Stimulated activated CD4-positive, alpha-beta T cell treated with anti-CD3 and anti-CD28 coated beads, Interleukin-12 subunit alpha, Interleukin-12 subunit beta, amount 100 ng/mL, for 4 hours (primary cell): ENCODE measurements at places on chromosomes 12 and 14.

DNA sequence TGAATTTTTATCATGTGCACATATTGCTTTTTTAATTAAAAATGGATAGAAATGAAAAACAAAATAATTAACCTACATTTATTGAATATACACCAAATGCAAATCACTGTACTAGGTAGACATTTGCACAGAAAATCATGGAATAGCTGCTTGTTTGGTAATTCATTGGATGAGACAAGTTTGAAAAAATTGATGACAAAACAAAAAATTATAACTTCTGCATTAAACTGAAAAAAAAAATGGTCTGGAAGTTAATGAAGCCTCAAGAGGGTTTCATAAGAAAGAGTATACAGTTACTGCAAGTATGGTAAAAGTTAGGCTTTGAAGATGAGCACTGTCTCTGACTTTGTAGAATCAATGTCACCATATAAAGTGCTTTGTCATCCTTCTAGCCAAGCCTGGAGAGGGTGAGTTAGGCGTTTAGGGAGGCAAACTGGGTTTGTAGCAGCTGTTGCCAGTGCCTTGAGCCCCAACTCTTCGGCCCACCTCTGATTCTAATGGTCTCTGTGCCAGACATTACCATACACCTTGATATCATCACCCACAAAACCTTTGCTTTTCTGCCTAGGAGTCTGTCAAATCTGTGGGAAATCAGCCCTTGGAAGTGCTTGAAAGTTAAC lies 291.1 kb upstream of the CLEC14A start:
- DNase-seq = no peak

DNA sequence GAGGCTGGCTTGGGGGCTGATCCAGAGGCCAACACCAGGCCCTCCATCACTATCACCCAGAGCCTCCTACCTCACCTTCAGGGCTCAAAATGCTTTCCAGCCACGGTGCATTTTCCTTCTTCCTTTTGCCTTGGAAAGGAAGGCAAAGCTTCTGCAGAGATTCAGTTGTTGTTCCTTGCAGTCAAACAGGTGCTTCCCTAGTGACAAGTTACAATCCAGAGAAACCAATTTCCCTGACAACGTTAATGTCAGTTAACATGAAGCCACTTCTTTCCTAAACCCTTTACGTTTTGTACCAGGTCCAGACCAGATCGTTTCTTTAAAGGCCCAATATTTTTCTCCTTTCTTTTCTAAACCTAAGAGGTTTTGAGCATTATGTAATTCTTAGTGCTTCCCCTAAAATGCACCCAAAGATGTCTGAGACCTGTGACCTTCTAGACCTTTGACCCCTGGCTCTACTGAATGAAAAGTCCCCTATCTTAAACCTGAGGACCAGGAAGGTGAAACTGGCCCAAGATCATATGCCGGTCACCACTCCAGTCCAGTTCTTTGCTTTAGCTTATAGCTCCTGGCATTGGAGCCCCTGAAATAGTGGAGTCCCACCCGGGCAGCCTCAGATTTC lies 211.5 kb downstream of the SLC41A2 start:
- no peak for DNase-seq

- no peak for DNase-seq
Measured at GRCh38 chr12:130815028-130815741, 23.9 kb downstream of the STX2 start.

GRCh38 chr12:66127650-66128049 lies 2.9 kb downstream of the LLPH start:
- no peak for DNase-seq

DNA sequence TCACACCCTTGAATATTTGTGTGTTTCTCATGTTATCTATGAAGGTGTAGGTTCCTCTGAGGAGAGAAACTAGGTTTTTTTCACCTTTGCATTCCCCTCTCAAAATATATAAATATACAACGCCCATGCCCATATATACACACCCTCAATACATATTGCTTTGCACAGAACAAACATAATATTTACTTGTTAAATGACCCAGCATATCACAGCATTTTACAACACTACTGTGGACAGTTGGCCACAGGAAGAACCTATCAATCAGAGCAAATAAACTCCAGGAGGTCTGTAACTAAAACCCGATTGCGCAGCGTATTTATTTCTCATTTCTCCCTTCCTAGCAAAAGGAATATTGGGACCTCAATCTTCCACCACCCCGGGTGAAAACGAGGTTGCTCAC lies 196.0 kb downstream of the SLC5A8 start:
- DNase-seq = no peak

DNA sequence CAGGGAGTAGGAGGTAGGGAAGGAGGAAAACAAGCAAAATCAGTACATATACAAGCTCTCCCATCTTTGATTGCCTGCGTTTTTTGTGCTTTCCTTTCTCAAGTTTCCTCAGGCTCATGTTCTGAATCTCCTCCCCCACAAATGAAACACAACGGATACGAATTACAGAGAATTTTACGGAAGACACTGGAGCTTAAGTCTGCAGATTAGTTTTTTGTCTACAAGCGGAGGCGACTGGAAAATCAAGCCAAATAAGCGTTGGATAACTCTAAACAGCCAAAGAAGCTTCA lies 612 bp downstream of the WBP11 start:
- no peak for DNase-seq

- DNase-seq = no peak
Measured at GRCh38 chr14:24565766-24566165, 10.3 kb downstream of the CTSG start.

DNA sequence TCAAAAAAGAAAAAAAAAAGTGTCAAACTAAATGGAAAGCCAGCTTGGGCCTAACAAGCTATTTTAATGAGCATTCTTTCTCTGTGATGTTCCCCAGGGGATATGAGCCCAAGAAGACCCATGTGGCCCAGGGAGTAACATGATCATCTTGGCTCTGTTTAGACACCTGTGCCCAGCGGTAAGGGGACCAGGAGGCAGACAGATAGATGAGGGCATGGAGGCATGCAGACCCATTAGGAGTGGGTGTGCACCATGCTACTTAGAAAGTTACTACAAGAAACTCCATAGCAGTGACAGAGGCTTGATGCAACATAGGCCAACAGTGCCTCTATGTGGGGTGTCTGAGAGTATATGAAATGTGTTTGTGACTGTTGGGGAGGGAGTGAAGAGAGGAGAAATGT lies 3.1 kb upstream of the CREBL2 start:
- DNase-seq = no peak

DNA sequence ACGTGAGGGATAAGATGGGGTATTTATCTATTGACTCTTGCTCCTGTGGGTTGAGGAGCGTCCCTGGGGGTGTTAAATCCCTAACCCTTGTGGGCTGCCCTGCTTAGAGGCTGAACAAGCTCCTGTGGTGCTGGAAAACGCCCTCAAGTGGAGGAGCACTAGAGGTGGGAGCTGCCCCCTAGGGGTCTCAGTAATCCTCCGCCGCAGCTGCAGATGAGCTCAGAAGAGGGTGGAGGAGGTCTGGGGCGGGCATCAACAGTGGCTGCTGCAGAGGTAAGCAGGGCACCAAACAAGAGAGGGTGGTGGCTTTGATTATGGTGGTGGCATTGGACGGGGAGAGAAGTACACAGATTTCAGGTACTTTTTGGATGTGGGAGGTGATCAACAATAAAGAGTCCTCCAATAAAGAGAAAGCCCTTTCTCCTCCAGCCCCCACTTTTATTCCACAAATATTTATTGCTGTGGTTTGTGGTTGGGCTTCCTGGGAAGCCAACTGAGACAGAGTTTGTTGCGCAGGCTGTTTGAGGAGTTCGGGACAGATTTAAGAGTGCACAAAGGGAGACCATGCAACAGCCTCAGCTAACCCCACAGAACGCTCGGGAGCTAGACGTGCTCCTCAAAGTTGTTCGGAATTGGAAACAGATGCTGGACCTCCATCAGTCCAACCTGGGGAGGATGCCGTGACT lies 179.9 kb downstream of the ADCK1 start:
- no peak for DNase-seq

DNA sequence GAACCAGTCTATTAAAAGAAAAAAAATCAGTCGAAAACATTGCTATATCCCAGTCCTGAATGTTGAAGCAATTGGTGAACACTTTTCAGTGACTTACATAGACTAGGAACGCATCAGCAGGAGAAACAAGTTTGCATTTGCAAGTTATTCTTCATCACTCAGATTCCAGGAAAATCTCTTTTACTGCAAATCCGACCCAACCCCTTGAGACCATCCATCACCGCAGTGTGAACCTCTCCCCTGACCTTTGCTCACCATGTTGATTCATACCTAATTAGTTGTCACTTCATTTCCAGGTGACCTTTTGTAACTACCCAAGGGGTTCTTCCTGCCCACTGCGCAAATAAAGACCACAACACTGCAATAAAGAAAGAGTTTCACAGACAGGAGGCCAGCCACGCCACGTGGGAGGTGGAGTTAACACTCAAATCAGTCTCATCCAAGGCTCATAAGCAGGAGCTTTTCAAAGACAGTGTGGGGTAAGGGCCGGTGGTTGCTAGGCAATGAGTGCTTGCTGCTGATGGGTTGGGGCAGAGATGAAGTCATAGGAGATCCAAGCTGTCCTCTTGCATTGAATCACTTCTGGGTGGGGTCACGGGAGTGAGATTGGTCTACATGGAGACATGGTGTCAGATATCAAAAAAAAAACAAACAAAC lies 241.3 kb upstream of the TMEM132C start:
- no peak for DNase-seq

- DNase-seq = no peak
Measured at GRCh38 chr12:51793201-51793600, 55.3 kb downstream of the FIGNL2 start.

DNA sequence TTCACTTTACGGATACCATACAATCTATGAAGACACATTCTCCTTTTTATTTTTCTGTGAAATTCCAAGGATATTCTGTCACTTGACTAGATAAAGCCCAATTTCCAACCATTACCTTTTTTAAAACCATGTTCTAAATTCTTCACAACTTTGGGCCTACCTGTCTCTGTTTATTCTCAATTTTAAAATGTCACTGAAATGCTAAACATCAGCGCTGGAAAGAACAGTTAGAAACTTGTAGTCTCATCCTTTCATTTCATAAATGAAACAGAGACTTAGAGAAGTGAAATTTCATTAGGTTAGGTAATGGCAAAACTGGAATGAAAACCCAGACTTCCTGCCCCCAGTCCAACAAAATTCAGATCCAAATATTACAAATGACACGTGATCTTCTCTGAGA lies 396.2 kb downstream of the CCDC91 start:
- no peak for DNase-seq

GRCh38 chr12:32002848-32003493 lies 43.8 kb downstream of the RESF1 start:
- no peak for DNase-seq

DNA sequence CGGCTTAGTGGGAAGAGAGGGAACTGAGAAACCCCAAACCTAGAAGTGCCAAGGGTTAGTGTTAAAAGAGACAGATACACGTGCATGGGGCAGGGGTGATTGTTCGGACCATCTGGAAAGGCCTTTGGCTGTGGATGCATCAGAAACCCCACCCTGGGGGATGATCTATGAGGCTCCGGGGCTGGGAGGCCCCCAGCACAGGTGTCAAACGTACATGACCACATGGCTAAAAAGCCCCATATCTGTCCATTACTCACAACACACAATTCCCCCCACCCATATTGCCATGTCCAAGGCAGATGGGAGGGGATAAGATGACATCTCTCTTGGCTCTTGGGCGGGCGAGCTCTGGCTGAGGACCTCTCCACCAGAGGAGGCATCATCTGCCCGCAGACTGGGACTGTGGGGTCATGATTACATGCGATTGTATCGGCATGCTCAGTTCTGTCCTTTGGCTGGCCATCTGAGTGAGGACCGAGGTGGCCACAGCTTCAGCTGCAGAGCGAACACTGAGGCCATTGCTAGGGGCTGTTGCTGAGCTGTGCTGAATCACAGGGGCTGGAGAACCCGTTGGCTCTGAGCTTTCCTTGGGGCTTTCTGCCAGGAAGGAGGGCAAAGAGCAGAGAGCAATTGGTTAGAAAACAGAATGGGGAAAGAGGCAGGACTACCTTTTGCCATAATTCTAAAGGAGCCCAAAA lies 9.6 kb upstream of the NPFF start:
- DNase-seq = no peak

- no peak for DNase-seq
Measured at GRCh38 chr12:94186278-94187241, 38.2 kb downstream of the PLXNC1 start.

DNA sequence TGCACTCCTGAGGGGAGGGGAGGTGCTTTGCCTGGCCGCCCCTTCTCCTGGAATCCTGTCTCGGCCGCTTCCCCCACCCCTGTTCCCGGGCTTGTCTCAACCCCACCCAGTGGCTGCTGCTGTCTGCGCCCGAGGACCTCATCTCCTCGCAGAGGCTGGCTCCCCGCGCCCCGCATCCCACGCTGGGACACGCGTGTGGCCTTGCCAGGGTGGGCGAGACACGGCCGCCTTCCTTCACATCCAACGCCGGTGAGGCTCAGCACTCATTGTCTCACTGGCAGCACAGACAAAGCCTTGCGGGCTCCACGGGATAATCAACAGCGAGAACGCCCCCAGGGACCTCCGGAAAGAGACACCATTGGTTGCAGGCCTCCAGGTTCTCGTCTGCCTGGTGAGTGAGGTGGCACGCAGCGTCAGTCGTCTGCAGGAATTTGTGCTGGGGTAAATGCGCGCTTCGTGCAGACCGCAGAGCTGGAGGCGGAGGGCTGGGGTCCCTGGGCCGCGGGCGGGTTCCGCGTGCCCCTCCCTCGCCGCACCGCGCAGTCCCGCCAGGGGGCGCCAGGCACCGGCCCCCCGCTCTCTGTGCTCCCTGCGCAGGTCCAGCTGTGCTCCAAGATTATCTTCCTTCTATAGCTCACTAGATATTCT lies 26.8 kb downstream of the CCDC177 start:
- no peak for DNase-seq

DNA sequence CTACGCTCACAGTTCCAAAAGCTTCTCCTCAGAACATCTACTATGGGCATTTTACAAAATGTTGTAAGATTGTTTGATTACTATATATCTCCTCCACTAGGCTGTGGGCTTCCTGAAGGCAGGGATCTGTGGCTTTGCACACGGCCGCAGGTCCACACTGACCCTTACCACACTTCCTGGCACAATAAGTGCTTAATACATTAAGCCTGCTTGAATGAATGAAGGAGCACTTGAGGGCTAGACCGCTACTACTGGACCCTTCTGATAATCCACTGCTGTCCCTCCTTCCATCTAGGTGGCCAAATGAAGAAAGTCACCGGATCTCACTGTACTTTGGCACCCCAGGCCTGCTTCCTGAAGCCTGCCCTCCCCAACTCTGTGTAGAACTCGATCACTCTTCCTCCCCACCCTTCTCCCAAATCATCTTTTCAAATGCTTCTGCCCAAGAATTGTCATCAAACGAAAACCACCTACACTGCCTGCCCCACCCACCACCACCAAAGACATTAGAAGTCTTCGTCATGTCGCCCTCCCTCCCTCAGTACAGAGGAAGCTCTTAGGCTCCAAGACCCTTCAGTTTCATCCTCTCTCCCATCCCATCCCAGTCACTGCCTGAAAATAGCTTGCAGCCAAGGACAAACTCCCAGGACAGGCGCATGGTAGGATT lies 596 bp upstream of the ZBTB39 start:
- DNase-seq = peak; percentile 25

GRCh38 chr14:39430762-39431415 lies 1.3 kb downstream of the FBXO33 start:
- no peak for DNase-seq
